PC-3 (cell line): ENCODE measurements at places on chromosomes 2 and 18. TPM values are rescaled to one million over a fixed set of nuclear protein-coding genes. Genes with fewer than 3 reads are reported as not detected.

The UGT1A5 gene
- not detected in 2 replicates for total RNA-seq

GRCh38 chr18:38421021-38421420 is 855.4 kb upstream of the CELF4 start:
- no peak for DNase-seq

- DNase-seq: no peak
Measured at GRCh38 chr2:139317259-139317658, 537.1 kb upstream of the NXPH2 start.

The POLE4 gene
- total RNA-seq: 121 and 132 TPM in 2 replicates

DNA sequence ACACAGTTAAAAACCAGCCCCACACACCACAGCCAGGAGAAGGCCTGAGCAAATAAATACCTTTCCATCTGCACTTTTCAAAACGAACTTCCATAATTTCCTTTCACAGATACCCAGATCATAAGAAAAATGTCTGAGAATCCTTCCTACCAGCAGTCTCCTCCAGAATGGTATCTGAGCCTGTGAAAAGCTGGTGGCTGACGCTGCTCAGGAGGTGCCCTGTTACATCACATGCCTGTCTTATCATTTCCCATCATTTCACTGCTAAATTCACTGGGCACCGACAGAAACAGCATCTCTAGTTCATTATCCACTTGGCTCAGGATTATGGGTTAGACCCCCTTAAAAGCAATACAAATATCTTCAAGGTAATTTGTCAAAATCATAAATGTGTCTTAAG is 4.4 kb downstream of the CRACDL start:
- no peak for DNase-seq

GRCh38 chr18:55513161-55513560 is 74.8 kb downstream of the TCF4 start:
- no peak for DNase-seq

GRCh38 chr2:8677646-8678592 is 3.9 kb upstream of the ID2 start:
- DNase-seq: peak; percentile 47
